ENCODE measurements at places on chromosomes 4 and X.

DNA sequence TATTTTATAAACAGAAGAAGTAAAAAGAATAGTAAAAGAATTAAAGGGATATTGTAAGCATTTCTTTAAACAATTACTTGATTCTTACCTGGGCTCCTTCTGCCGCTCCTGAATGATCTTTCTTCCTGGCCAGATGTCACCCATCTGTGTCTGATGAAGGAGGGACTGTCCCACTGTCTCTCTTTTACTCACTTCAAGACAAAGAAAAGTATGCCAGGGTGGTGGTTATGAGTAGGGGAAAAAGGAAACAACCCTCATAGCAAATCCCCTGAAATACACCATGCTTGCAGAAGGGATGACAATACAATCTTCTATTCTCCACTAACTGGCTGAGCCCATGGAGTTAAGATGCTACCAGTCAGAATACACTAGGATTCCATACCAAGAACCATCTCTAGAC, 31.1 kb downstream of the SYTL4 start:
- no peak for DNase-seq

GRCh38 chr4:148108766-148109165, 333.4 kb downstream of the NR3C2 start:
- no peak for DNase-seq

DNA sequence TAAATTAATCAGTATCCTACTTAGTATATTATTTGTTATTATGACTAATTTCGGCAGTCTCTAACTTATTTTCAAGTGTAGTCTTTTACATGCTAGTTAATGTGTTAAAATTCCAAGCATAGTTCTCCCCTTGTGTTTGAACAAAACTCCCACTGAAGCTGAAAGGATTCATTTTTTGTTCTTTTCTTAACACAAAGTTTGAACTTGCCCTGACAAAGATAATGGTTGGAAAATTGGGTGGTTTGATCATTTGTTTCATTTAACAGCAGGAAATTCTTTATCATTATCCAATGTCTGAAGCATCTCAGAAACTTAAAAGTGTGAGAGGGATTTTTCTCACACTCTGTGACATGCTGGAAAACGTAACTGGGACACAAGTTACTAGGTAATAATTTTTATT, 36.0 kb downstream of the INTU start:
- no peak for DNase-seq

- DNase-seq = no peak
Observed at GRCh38 chr4:7462509-7462971, 27.8 kb upstream of the PSAPL1 start.

DNA sequence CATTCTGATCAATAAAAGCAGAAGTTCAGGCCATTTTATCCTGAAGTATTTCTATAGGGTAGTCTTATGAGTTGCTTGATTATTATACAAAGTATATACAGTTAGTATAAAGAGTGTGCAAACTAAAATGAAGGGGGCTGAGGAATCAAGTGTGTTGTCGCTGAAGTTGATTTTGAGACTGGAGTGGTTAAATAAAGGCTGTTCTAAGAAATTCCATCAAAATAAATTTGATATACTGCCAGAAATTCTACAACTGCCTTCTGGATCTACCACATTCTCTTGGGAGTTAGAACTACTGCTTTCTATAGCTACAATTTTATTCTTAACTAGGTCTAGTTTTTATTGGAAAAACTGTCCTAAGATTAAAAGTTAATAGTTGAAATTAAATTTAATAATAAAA, 12.4 kb downstream of the EDNRA start:
- DNase-seq = no peak

- DNase-seq = no peak
Observed at GRCh38 chr4:159019356-159019755, 83.5 kb upstream of the RAPGEF2 start.

DNA sequence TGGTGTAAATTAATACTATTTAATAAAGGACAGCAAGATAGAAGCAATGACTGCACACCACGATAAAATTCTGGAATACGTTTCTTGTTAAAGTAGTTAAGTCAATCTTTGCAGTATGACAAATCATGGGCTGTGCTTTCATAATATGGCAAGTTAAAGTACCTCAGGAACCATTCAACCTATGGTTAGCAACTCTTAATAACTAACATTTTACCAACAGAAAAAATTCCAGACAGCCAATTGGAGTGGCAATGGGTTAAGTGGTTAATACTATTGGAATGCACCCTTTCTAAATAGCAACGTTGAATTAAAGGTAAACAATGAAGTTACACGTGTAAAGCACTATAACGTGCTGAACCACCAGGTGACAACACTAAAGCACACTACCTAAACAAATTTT, 72.4 kb upstream of the ZCCHC13 start:
- no peak for DNase-seq

DNA sequence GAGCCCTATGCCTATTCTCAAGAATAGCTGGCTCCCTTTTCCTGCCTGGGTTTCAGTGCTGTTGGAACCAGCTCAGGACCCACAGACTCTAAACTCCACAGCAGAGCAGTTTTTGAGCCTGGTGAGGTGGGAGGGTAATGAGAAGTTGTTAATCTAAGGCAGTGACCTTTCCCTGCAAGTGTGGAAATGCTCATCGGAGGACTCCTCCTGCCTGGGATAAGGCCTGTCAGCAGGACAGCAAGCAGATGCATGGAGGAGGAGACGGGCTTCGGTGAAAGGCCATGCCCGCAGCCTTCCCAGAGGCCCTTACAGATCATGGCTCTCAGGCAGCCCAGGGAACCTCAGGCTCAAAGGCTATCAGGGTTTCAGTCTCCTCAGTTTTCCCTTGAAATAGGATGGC, 70.0 kb upstream of the SHISA3 start:
- DNase-seq = no peak

- no peak for DNase-seq
Observed at GRCh38 chr4:138200236-138200590, 41.9 kb downstream of the SLC7A11 start.

DNA sequence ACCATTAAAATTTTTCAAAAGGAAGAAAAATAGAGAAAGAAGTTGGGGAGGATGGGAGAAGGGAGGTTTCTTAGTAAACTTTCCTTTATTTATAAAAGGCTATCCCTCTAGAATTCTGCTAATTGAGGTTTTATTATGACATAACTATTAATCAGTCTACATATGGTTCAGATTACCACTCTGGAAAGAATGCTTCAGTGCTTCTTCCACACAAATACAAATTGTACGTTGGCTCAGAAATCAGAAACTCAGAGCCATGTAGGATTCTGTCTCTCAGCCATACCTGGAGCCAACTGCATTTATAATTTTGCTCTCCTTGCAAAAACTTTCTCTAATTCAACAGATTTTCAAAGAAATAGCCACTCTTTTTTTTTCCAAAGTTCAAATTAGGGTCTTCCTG, 37.1 kb downstream of the SRPX start:
- DNase-seq = no peak

DNA sequence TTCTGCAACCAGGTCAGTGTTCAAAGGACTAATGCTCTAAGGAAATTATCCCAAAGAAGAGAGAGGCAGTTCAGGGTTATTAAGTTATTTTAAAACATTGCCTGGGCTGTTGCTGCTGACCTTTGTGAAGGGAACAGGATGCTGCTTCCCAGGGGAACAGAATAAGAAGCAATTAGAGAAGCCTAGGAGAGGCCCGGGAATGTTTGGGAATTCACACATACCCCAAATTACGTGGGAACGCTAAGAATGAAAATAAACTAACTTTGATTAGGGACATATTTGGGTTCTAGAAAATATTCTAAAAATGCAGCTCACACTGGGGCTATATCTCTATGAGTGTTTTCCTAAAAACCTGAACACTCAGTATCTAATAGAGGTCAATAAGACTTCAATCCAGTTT, 243.1 kb upstream of the FTHL17 start:
- DNase-seq = no peak
